ENCODE measurements at places on chromosomes 13 and 19.

- DNase-seq, result no peak
Measured at GRCh38 chr13:41966671-41967070, 5.8 kb upstream of the VWA8 start.

DNA sequence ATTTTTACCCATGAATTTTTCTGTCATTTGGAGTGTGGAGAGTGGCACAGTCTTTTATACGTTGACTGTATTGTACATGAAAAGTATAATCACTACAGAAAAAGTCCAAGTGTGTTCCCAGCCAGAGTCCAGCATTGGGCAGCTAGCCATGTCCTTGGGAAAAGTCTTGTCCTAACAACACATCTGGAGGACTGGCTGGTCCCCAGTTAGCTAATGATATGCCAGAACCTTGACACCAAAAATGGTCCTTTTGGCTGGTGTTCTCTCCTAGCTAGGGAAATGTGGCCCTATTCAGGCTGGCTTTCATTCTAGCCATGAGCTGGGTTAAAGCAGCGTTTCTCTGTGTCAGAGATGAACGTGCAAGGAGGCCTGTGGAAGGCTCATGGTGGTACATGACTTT, 98.9 kb downstream of the ESD start:
- no peak for DNase-seq

DNA sequence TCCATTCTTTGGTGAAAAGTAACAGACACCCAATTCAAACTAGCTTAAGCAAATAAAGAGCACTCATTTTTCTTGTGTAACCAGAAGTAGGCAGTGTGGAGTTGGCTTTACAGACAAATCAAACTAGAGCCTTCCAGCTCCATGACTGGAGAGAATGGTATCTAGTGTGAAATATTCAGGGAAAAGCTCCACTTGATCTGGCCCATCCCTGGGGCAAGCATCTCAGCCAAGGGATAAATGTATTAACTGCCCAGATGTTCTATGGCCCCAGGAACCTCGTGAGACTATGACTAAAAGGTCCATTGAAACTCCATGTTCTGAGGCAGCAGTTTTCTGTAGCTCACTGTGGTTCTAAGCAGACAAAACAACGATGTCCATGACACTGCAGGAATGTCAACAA, 49.9 kb downstream of the TBC1D4 start:
- DNase-seq, result no peak

DNA sequence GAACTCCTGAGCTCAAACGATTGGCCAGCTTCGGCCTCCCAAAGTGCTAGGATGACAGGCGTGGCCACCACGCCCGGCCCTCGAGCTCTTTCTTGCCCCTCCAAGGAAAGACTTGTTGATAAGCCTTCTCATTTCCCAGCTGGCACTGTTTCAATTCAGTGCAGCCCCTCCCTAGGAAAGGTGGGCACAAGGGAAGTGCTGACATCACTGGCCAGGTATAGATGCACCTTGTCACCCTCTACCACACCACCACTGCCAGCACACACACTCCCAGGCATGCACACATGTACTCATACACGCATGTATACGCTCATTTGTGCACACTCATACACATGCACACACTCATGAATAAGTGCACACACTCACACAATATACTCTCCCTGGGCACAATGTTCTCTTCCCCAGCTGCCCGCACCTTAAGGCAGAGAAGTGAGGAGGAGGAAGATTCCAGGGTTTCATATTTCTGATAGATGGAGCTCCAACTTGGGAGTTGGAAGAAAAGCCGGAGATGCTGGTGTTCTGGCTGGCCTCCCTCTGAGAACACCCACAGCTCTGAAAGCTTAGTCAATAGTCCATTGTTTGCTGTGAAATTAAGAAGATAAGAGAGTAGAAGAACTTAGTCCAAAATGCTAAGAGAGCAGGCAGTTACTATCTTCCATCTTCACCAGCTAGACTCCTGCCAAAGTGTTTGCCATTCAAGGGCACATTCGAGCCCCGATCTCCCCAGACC, 196.7 kb downstream of the FOXO1 start:
- no peak for DNase-seq

DNA sequence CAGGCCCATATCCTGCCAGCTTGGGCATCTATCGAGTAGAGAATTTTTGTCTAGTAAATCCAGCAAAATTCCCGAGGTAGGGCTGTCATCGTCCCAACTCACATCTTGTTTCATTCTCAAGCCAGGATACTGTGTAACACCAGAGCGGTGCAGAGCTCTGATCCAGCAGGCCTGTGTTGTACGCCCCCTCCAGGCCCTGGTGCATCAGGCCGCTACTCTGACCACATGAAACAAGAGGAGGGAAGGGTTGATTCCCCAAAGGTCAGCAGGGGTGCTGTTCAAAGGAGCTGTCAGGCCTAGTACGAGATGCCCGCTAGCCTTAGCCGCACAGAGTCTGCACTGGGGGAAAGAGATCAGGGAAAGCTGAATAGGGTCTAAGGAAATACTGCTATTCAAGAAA, 276.0 kb downstream of the SLC7A1 start:
- no peak for DNase-seq

DNA sequence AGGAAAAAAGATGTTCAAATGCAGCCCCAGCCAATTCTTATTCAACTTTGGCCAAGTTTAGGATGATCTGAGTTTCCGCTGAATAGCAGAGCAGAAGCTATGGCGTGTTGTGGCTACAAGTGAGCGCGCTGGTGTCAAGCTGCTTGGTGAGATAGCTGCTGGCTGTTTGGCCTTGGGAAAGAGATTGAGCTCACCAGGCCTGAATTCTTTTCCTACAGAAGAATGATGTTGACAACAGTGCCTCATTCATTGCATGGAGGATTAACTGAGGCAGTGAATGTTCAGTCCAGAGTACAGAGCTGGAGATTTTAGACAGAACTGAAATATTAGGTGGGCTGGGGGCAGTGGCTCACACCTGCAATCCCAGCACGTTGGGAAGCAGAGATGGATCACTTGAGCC, 31.5 kb upstream of the MAP3K10 start:
- no peak for DNase-seq

- DNase-seq, result peak; percentile 76
Measured at GRCh38 chr19:2096034-2096479, at the start of gene MOB3A. TSS of gene MOB3A (minus strand) at chr19:2096326. CDS start at chr19:2078560, 17,766 bp downstream.

GRCh38 chr13:74134777-74135325, 647 bp upstream of the KLF12 start:
- DNase-seq, result no peak

DNA sequence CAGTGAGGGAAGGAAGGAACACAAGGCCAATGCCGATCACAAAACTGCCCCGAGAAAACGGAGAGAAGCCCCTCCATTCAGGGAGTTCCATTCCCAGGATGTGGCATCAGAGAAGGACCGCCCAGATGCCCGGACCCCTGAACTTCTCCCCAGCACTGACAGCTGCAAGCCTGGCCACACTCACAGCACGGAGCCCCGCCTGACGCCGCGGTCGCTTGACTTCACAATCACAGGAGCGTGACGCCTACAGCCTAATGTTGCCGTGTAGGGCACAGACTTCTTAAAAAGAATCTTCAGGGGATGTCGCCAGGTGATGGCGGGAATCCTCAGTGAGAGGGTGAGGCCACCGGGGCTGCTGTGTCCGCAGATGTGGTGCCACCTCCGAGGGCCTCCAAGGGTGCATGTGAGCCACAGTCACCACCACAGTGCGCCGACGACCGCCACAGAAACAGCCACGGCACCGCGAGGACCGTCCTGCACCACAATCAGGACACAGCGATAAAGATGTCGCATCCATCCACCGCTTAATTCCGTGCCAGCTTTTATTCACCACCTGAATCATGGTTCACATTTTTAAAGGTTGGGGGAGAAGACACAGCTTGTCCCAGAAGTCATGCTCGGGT, 77.2 kb downstream of the SPACA7 start:
- DNase-seq, result no peak

DNA sequence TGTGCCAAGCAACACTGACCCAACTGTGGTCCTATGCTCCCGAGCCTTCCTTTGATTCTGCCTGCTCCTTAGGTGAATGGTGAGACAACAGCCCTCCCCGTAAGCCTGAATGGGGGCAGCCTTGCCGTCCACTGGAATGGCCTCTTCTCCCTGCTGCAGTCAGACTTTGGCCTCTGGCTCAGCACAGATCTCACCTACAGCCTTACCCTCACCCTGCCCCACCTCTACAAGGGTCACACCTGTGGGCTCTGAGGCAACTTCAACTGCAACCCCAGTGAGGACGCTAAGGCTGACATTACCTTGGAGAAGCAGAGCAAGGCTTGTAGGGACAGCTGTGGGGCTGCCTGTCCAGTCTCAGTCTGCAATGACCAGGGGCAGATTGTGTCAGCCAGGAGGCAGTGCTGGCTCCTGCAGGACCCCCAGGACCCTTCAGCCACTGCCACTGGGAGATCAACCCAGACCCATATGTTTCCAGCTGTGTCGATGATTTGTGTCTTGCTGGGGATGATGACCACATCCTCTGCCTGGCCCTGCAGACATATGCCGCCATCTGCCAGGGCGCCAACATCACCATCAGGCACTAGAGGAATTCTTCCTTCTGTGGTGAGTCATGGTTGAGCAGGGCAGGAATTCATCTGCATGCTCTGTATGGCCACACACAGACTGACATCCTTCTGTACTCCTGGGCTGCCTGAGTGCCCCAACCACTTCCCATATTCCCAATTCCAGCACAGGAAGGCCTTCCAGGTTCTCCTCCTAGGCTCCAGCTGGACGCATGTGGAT, 27.3 kb upstream of the FXYD3 start:
- DNase-seq, result no peak

- DNase-seq, result no peak
Measured at GRCh38 chr13:49998714-49999624, 2.1 kb downstream of the TRIM13 start.

DNA sequence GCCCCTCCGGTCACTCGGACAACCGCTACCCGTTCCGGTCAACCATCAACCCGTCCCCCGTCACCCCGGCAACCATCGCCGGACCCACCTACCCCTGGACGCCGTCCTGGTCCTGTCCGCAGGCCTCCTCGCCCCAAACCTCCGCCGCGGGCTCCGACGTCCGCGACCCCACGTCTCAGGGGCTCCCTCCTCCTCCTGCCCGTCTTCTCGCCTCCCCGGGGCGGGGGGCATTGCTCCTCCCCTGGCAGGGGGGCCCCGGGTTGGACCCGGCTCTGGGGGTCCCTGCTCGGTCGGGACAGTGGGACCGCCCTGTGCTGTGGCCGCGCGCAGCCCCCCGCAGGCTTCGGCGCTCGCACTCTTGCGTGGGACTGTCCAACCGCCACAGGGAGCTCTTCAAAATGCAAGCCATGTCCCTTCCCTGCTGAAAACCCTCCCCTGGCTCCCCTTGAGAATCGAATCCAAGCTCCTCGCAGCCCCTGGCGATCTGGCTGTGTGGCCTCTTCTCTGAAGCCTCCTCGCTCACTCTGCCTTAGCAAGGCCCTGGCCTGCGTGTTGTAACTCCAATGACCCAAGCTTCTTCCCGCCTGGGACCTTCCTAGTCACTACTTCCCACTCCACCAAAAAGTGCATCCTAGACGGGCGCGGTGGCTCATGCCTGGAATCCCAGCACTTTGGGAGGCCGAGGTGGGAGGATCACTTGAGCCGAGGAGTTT, 8.4 kb downstream of the EPHX3 start:
- DNase-seq, result no peak

DNA sequence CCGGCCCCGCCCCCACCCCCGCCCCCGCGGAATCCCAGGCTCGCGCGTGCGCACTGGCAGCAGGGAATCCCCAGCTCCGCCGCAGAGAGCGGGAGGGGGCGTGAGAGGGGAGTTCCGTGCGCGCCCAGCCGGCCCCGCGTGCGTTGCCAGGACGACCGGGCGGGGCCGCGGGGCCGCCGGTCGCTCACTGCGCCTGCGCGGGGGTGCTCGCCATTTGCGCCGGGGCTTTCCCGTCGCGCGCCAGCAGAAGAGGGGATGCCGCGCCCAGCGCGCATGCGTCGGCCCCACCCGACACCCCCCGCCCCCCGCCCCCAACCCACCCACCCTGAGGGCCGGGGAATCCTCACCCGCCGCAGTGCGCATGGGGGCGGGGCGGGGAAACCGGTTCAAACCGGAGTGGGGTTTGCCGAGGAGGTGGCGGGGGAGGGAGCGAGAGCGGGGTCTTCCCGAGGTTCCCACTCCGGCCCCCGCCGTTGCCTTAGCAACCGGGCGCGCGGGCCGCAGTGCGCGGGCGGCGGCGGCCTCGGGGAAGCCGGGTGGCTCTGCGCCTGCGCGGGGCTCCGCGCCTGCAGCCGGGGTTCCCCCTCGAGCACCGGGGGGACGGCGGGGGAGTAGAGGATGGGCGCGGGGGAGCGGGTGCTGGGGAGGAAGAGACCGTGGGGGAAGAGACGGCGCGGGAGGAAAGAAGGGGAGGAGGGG, 15.1 kb downstream of the CCDC124 start:
- DNase-seq, result peak; percentile 52

DNA sequence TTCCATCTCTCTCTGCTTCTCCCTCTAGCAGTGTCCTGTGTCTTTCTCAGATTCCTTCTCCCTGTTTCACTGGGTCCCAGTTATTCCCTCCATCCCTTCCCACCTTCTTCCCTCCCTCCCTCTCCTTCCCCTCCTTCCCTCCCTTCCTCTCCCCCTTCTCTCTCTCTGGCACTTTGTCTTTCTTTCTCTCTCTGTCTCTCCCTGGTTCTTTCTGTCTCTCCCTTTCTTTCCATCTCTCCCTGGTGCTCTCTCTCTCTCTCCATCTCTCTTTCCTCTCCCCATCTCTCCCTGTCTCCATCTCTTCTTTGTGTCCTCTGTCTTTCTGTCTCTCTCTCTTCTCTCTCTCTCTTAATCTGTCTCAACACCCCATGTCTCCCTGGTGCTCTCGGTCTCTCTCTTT, 31.7 kb upstream of the CYP2B6 start:
- DNase-seq, result no peak

GRCh38 chr13:40318366-40318765, 348.1 kb downstream of the FOXO1 start:
- no peak for DNase-seq

- no peak for DNase-seq
Measured at GRCh38 chr19:50324331-50324730, 4.8 kb downstream of the KCNC3 start.

- DNase-seq, result no peak
Measured at GRCh38 chr19:34555447-34555846, 73.9 kb downstream of the WTIP start.

DNA sequence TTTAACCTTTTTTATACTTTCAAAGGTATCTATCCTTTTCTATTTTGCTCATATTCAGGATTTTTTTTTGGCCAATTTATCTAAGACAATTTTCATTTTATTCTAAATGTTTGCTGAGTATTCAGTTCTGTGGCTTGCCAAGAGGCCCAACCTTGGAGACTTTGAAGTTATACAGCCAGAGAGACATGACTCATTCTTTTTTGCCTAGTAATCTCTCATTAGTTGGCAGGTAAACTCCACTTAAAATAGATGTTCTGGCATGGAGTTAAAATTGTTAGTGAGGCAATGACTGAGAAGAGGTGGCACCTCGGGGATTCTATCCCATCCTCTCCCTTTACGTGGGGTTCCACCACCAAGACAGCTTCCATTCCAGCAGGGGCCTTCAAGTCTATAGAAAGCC, 213.8 kb downstream of the KCTD12 start:
- no peak for DNase-seq

DNA sequence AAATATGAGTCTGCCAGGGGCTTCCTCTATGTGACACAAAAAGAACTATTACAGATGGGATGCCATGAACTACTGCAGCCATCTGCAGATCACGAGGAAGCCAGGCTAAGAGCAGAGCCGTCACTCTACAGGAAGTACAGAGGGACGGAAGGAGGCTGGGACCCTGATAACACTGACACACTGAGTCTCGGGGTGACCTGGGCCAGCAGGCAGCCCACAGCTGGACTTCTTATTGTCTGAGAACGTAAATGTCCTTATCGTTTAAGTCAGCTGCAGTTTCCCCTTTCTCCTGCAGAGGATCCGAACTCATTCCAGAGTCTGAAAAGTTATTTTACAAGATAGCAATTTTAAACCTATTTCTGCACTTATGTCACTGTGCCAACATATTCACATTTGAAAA, 20.7 kb downstream of the PARP4 start:
- no peak for DNase-seq

GRCh38 chr19:14553042-14553938, 18.6 kb downstream of the NDUFB7 start:
- DNase-seq, result no peak
